IPS DF 6.9 (cell line): ENCODE measurements at places on chromosomes 4 and X.

- DNase-seq: no peak
Observed at GRCh38 chr4:164081371-164081770, 586.9 kb downstream of the TMA16 start.

GRCh38 chr4:184167576-184167975, 50.1 kb downstream of the ENPP6 start:
- no peak for DNase-seq

DNA sequence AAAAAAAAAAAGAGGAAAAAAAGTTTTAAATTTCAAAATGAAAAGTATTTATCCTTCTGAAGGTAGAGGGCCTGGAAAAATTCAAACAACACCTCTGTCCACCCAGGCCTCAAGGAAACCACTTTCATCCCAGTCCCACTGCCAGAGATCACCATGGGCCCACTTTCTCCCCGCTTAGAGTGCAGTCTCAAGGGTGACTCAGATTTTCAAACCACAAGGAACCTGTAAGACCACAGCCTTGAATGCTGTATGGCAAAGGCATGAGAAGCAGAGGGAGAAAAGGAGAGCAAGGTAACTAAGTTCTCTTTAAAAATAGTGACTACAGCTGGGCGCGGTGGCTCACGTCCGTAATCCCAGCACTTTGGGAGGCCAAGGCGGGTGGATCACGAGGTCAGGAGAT, 87.9 kb upstream of the PACRGL start:
- no peak for DNase-seq

DNA sequence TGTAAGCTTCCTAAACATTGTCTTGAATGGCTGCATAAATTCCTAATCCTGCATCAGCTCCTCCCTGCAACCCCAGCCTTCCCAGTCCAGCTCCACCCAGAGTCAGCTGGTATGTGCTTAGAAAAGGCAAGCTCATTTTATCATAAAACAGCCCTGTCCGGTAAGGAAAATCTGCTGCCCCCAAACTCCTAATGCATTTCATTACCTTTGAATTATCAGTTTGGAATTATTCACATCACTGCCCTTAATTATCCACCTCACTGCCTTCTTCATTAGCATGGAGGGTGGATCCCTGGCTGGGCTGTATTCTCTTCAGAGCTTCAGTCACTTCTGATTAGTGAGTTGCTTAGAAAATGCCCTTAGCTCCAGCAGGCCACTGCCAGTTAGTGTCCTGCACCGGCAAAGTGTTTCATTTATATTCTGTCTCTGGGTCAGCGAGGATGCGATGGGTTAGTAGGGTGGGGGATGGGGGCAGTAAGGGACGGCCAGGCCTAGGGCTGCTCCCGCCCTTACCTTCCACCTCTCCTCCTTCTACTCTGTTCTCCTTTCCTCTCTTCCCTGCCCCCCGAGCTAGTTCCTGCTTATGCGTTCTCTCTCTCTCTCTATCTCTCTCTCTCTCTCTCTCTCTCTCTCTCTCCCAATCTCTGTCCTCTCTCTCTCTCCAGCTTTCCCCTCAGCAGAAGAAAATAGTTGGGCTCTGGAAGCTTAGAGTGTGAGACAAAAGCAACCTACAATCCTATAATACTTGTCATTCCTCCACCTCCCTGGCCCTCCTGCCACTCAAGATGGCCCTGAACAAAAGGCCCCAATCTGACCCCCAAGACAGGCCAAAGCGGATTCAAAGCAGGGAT, 174.8 kb upstream of the KLF3 start:
- no peak for DNase-seq
